ENCODE measurements at places on chromosomes 6 and 20.

DNA sequence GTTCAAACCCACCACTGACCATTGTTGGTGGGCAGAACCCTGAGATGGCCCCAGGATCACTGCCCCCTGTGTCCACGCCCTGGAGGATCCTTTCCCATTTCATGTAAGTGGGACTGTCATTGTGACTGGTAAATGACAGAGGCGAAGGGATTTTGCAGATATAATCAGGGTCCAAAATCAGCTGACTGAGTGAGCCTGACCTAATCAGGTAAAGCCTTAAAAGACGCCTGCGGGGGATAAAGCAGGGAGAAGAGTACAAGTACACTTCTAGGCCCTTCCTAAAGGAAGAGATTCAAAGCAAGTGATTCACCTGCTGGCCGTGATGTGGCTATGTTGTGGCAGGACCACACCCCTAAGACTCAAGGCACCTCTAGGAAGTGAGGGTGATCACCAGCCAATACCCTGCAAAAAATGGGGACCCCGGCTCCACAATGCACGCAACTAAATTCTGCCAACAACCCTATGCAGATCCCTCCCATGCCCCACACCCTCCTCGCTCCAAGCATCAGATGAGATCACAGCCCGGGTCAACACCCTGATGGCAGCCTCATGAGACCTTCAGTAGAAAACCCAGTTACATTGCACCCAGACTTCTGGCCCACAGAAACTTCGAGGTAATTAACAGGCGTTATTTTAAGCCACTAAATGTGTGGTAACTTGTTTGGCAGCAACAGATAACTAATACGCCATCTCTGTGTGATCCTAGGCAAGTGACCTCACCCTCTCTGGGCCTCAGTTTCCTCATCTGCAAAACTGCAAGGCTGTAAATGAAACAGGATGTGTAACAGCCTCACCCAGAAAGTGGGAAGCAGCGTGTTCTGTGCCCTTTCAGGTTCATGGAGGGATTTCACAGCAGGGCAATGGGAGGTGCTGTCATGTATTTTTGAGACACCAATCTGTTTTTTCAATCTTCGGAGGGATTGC, 11.3 kb downstream of the PREX1 start:
- DNase-seq, result no peak

DNA sequence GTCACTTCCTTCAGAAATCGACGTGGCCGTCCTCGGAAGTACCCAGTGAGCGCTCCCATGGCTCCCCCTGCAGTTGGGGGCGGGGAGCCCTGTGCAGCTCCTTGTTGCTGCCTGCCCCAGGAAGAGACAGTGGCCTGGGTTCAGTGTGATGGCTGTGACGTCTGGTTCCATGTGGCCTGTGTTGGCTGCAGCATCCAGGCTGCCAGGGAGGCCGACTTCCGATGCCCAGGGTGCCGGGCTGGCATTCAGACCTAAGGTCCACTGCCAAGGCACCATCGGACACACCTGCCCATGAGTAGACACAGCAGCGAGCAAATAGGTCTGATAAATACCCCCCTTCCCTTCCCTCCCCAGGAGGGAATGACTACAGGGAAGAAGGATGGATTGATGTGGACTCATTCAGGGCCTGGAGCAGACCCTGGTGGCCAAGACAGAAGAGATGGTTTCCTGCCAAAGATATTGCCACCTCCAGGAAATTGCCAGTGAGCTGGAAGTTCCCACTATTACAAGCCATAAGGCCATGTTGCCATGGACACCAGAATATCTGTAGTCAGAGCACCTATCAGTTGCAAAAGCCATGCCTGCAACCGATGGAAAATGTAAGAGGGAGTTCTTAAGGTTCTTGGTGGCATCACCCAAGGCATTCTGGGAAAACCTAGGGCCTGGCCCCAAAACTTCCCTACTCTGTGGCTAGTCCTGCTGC, 4.2 kb downstream of the TCF19 start:
- no peak for DNase-seq

DNA sequence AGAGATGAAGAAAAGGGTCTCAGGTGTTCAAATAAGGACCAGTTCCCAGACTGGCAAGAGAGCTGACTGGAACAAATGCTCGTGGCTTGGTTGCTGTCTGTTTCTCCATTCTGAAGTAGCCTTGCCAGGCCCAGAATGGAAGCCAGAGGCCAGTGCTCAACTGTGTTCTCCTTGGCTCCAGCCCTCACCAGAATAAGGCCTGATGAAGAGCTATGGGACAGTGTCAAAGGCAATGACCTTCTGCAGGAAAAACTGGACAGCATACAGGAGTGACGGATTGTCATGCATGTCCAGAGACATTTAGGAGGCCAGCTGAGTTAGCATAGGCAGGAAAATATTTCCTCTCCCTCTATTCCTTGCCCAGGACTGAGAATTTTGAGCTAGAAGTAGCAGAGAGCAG, 72.2 kb downstream of the HAO1 start:
- DNase-seq, result no peak

- DNase-seq, result no peak
Measured at GRCh38 chr20:53859684-53860083, 210.7 kb downstream of the BCAS1 start.

DNA sequence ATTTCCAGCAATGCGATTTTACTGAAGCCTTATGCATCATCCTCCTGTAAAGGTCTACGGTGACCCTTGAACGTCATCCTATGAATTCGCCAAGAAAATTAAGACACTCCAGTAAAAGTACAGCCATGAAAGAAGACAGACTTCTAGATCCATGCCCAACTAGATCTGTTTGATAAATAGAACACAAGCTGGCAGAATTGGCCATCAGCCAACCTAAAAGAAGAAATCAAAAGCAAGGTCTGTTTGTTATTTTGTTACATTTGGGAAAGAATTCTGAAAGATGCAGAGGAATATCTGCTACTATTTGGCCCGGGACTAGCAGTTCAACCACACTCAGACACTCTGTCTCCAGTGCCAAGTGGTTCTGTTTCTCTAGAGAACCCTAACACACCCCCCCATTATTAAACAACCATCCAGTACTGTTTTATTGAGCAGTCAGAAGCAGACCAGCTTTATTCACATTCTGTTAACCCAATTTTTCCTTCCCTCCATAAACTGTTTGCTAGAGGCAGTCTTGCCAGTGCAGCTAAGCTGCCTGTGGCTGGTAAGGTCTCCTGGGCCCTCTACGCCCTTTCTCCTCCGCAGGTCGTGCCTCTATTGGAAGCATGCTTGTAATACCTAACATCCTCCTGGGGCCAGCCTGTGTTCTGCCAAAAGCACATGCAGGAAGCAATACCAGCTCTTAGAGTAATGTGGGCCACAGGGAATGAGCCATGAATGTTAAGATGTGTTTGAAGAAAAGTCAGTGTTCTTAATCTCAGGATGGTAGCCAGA, 30.7 kb downstream of the LY86 start:
- DNase-seq, result no peak

DNA sequence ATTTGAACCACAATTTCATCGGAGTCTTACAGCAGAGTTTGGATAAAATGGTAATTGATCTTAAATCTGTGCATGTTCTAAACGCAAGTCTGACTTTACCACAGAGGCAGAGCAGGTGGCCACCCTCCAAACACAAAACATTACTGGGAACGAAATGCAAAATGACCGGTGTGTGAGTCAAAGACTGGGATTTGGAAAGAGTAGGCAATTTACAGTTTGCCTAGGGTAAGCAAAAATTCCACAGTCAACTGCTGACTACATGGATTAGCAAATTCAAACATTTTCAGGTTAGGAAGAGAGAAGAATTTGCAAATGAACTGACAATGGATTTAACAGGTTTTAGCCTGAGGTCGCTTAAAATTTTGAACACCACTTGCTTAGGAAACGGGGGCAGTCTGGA, 444.4 kb downstream of the HDGFL1 start:
- no peak for DNase-seq

DNA sequence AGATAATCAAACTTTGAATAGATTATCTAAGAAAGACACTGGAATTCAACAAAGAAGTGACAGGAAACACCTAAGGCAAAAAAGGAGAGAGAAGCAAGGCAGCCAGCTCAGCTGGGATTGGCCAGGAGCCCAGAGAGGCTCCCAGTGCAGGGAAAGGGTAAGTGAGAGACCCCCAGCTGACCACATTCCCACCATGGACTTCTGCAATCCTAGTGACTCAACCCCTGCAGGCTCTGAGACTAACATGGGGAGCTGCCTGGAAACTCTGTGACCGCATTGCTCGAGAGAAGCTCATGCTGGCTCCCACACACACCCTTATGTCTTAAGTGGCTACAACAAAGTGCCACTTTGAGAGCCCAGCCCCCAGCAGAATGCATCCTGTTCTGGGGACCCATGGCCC, 215.1 kb downstream of the PACRG start:
- DNase-seq, result no peak

- no peak for DNase-seq
Measured at GRCh38 chr20:51529758-51530157, 12.8 kb downstream of the NFATC2 start.

GRCh38 chr6:18545726-18546125, 158.6 kb downstream of the RNF144B start:
- DNase-seq, result no peak

DNA sequence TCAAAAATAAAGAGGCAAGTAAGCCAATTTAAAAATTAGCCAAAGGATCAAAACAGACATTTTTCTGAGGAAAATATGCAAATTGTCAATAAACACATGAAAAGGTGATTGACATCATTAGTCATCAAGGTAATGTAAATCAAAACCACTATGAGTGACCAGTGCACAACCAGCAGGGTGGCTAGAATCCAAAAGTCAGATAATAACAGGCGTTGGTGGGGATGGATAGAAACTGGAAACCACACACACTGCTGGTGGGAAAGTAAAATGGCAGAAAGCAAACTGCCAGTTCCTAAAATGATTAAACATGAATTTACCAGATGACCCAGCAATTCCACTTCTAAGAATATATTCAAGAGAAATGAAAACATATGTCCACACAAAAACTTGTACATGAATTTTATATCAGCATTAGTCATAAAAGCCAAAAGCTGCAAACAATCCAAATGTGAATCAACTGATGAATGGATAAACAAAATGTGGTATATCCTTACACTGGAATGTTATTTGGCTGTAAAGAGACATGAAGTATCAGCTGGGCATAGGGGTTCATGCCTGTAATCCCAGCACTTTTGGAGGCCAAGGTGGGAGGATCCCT, 74.8 kb upstream of the MBOAT1 start:
- no peak for DNase-seq

GRCh38 chr6:122128445-122128844, 271.0 kb upstream of the HSF2 start:
- no peak for DNase-seq

DNA sequence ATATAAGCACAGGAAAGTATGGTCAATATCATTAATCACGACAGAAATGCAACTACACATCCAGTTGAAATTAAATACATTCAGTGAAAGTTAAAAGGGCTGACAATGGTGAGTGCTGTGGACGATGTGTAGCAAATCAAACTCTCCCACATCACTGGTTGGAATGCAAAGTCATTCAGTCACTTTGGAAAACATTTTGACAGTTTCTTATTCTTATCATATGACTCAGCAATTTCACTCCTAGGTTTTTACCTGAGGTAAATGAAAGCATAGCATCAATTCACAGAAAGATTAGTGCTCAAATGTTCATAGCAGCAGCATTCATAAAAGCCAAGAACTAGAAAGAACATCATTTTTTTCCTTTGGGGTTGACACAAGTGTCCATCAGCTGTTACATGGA, 28.6 kb upstream of the SAMD5 start:
- DNase-seq, result no peak

DNA sequence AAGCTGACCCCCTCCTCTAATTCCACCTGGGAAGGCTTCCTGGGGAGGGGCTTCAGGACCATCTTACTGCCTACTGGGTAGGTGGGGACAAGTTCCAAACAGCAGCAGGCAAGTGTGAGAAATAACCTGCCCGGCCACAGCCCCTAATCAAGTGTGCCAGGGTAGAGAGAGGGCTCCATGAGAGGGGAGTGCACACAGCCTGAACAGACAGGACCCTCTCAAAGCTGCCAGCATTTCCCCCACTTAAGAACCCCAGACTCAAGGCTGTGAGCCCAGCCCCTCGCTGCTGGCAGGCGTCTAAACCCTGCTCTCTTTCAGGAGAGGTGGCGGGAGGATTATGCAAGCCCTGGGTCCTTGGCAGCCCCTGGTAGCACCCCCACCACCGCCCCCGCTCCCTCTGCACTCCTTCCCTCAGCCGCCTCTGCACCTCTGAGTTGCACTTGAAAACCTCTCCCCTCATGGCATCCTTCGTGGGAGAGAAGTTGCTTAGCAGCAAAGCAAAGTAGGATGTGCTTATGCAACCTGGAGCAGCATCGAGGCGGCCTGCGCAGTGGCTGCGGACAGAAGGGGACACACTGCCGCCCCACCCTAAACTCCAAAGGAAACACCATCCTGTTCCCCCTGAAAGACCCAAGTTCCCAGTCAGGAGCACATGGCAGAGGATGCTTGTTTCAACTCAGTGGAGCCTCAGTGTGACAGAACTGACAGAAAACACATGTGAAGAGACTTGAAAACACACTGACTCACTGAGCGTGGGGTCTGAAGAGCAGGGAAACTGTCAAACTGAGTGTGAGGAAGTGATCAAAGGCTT, 10.5 kb downstream of the DDRGK1 start:
- no peak for DNase-seq

GRCh38 chr6:12485226-12485764, 195.1 kb downstream of the EDN1 start:
- no peak for DNase-seq

- DNase-seq, result no peak
Measured at GRCh38 chr6:37396571-37397180, 36.3 kb upstream of the CMTR1 start.

- no peak for DNase-seq
Measured at GRCh38 chr6:14366872-14367271, 249.3 kb downstream of the CD83 start.

GRCh38 chr6:104320896-104321295, 538.8 kb downstream of the HACE1 start:
- DNase-seq, result no peak

GRCh38 chr20:39853636-39854035, 835.4 kb downstream of the MAFB start:
- peak; percentile 60 for DNase-seq

DNA sequence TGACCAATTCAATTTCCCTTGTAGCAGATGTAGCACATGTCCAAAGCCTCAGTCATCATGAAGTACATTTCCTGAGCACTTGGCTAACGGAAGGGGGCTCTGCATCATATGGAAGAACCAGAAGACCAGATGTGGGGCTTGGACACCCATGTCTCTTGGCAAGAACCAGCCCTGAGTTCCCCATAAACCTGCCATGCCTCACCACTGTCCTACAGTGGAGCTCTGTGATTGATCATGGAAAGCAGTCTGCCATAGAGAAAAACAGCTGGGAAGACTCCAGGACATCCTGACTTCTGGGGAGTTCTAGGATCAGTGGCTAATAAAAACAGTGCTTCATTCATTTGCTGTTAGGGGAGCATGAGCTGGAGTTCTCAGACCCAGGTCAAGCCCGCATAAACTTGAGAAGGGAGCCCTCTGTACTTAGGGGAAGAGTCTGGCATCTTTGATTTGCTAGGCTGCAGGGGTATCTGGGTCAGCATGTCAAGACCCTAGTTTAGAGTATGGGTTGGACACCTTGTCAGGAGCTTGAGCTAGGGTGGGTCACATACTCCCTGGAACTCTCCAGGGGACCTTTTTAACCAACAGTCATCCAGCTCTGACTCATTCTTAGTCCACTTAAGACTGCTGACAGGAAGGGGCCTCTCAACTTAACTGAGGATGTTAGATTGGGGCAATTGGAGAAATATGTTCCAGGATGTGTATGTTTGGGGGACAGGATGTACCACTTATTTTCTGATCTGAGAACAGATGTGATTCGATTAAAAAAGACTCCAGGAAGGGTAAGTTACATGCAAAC, 26.3 kb upstream of the TRAM2 start:
- no peak for DNase-seq
